Activated CD8-positive, alpha-beta T cell treated with anti-CD3 and anti-CD28 coated beads, Interleukin-2, amount 10 ng/mL, durations not matched to agents 7 days and 5 days (primary cell): ENCODE measurements at places on chromosomes 7 and 10. TPM values are rescaled to one million over a fixed set of nuclear protein-coding genes. Genes with fewer than 3 reads are reported as not detected.
A peak's percentile ranks its signal among the peaks of the same experiment; 100 is the strongest.

SLF2 gene
- total RNA-seq, result 42.8 TPM

ZWINT gene
- 119 TPM for total RNA-seq

DNA sequence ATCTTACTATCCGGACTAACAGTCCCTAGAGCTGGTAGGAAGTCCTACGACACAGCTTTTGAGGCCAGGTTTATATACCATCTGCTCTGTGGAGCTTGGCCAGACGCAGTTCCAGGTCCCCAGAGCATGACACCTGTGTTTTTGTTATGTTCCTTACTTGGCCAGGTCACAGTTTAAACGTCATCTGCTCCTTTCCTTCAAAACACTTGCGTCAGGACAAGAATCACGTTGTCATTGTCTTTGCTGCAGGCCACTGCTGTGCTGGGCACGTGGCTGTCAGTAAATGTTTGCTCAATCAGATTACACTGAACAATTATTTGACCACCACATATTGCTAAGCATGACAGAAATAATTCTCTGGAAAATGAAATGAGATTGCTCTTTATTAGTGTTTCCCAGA is 23.9 kb downstream of the SLC18A2 start:
- H3K36me3 ChIP-seq, result no peaks in the 10 kb centered on the region
- no peaks in the 10 kb centered on the region for H3K4me1 ChIP-seq
- H3K4me3 ChIP-seq, result no peak overlapping the region
- H3K27me3 ChIP-seq, result peaks cover 7% of the 10 kb centered on the region
- H3K27ac ChIP-seq, result no peak overlapping the region

ZNF365 gene
- not detected for total RNA-seq

DNA sequence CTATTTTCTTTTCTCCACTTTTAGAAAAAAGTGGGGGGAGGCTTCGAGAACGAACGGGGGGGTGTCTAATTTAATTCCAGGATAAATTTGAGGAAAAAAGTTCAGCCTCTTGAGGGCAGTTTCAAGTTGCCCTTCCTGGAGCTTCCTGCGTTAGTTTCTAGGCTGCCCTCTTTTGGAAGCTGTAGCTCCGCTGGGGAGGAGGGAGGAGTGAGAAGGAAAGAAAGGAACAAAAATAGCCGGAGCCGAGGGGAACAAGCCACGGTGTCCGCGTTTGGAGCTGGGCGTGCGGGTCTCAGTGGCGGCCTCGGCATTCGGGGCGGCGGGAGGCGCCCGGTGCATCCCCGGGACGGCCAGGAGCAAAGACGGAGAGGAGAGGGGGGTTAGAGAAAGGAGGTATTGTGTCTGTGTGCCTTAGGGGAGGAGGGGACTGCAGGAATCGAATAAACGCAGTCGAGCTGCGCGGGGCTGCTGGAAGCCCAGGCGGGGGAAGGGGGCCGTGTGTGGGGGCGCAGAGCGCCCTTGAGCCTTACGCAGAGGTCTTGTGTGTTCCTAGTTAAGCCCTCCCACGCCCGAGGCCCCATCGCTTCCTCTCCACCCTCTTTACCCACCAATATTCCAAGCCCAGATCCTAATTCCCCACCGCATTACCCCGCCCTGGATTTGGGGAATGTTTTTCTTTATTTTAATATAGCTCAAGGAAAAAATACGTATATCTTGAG is 2.0 kb upstream of the TNRC18 start:
- H3K4me3 ChIP-seq, result peak overlapping the region; percentile 5
- no peak for DNase-seq
- H3K27me3 ChIP-seq, result peaks cover 67% of the 10 kb centered on the region
- no peak overlapping the region for H3K27ac ChIP-seq
- no peaks in the 10 kb centered on the region for H3K36me3 ChIP-seq

- no peaks in the 10 kb centered on the region for H3K27me3 ChIP-seq
- no peaks in the 10 kb centered on the region for H3K36me3 ChIP-seq
- peak; percentile 37 for DNase-seq
- no peak overlapping the region for H3K27ac ChIP-seq
- H3K4me1 ChIP-seq, result no peaks in the 10 kb centered on the region
These were observed 192.7 kb downstream of the PTPRN2 start for GRCh38 chr7:158394936-158395335.

INMT gene
- total RNA-seq, result not detected

DNA sequence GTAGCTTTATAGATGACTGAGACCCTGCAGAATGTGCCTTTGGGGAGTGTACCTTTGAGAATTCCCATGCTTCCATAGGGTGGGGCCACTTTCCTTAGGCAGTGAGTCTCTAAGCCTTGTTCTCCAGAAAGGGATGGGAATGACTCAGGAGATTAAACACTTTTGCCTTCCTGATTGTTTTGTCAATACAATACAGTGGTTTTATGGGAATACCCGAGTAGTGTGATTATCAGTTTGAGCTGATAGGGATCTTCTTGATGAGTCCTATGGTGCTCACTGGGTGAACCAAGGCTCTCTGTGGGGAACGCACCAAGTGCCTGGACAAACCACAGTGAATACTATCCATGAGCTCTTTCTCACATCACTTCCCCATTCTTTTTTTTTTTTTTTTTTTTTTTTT is 6.3 kb downstream of the MYOF start:
- no peaks in the 10 kb centered on the region for H3K36me3 ChIP-seq
- no peaks in the 10 kb centered on the region for H3K4me1 ChIP-seq
- H3K4me3 ChIP-seq, result no peak overlapping the region

AKR1C8 gene
- not detected for total RNA-seq

DNA sequence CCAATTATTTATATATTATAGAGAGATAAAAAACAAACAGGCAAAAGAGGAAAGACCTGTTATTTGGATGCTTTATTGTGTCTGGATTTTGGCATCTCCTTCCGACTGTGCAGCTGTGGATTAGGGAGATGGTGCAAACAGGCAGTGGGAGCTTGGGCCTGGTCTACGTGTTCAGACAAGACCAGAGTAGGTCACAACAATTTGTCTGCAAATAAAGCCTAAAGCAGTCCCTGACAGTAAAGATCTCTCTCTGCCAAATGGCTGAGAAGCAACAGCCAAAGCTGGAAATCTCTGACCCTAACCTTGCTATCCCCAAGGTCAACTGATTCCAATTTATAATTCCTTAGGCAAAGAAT is 82.0 kb downstream of the ABLIM1 start:
- no peaks in the 10 kb centered on the region for H3K4me1 ChIP-seq
- H3K27ac ChIP-seq, result no peak overlapping the region
- H3K27me3 ChIP-seq, result peaks cover 8% of the 10 kb centered on the region

DNA sequence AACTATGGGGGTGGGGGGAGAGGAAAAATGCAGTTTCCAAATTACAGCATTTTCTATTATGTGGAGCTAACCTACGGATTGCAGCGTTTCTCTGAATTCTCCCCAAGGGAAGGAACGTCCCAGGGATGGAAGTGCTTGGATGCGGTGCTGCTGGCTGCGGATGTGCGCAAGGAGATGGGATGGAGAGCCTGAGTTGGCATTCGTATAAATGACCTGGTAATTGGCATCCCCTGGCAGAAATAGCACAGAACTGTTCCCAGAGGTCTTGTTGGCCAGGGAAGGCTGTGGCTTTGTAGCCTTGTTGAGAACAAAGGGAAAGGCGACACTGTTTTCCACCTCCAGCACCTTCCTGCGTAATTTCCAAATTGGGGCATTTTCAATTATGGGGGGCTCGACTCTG is 2.7 kb downstream of the ORAI2 start:
- H3K36me3 ChIP-seq, result peaks cover 35% of the 10 kb centered on the region
- H3K4me1 ChIP-seq, result peaks cover 44% of the 10 kb centered on the region
- no peak overlapping the region for H3K4me3 ChIP-seq
- H3K27ac ChIP-seq, result no peak overlapping the region
- no peaks in the 10 kb centered on the region for H3K27me3 ChIP-seq

MSMB gene
- not detected for total RNA-seq
